ENCODE measurements at places on chromosomes 16 and 17. TPM values are rescaled to one million over a fixed set of nuclear protein-coding genes. Genes with fewer than 3 reads are reported as not detected.
A peak's percentile ranks its signal among the peaks of the same experiment; 100 is the strongest.

PERCC1 gene
- total RNA-seq, result not detected

PRAC2 gene
- not detected for total RNA-seq

AP1G1 gene
- total RNA-seq, result 68.4 TPM

GRCh38 chr17:44335564-44335963 is 9.5 kb upstream of the GRN start:
- DNase-seq, result no peak

- DNase-seq, result no peak
These were observed 13.6 kb upstream of the TMEM204 start for GRCh38 chr16:1519831-1520230.

DNA sequence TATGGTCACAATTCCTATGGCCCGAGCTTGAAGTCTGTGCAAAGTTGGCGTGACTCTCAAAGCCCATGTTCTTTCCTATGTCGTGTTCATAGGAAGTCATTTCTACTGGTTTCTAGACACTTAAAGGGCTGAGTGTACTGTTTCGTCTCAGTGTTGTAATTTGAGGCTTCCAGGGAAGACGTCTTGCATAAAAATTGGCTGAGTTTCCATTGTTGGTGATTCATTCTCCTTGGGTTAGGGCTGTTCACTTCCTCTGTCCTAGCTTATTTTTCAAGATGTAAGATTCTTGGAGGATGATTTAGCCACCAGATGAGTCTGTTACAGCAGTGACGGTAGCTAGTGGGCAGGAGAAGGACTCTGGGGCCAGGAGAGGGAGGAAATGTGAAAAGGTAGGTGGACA is 43.1 kb downstream of the PIK3R5 start:
- no peak for DNase-seq

DNA sequence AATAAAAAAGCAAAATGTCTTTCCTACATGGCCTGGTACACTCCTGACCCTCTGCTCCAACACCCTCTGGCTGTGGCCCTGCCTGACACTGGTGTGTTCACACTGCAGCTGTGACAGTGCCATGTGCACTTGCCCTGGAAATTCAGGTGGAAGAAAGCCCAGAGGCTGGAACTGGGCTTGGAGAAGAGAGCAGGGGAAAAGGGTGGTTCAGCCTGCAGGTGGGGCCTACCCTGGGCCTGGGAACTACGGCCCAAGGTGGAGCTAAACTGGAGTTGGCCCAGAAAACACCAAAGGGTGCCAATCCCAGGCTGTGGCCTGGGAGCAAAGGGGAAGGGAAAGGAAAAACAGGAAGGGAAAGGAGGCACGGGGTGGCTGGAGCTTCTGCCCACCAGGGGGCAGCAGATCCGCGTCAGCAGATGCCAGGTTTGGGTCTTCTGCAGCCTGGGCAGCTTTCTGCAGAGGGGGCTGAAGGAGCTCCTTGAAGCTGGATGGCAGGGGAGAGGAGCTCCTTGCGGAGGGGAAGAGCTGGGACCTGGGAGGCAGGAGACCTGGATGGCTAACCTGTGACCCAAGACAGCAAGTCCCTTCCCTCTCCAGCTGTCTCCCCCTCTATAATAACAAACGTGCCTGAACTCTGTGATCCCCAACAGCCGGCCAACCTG is 15.4 kb upstream of the CTCF start:
- peak; percentile 70 for DNase-seq

- no peak for DNase-seq
These were observed 28.3 kb downstream of the ETV4 start for GRCh38 chr17:43517615-43518386.

DNA sequence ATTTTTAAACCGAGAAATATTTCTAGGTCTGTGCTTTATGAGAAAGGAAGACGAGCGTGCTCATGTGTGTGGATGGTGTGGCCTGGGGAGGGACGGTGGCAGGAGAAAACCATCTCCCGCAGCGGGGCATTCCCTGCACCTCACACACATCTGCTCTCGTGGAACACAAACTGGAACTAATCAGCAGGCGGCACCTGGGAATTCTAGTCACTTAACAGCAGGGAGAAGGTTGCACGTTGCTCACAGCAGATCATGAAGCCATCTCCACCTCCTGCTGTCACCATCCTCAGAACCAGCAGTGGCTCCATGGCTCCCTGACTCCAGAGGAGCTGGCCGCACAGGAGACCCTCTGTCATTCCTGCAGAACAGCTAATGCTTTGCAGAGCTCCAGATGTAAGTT is 35.2 kb downstream of the ADCY9 start:
- DNase-seq, result no peak

DNA sequence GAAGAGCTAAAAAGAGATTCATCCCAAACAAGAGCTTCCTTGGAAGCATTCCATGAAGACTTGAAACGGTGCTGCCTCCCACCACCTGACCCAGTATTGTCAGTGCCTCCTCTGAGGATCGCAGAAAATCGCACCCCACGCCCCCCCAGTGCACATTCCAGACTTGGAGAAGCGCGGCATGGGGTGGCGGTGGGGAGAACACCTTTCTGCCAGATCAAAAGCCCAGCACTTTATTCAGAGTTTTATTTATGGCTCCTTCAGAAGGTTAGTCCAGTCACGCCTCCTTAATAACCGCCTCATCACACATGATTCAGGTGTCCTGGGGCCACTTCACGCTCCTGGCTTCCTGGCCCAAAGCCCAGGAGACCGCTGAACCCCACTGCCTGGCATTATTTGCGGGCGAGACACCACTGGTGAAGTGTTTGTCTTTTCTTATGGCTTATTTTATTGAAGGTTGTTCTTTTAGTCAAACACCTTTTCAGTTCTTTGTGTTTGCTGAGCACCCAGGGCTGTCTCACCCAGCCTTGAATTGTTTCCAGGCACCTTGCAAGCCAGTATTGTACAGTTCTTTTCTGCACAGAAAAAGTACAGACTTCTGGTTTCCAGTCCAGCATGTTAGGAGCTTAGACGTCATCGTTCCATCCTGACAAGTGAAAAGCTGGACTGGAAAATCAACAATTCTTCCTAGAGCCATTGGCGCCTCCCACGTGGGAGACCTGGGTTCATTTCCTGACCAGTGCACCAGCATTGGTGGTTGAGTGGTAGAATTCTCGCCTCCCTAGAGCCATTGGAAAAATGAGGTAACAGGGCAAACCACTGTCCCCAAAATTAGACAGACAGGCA is 79.6 kb upstream of the CACNG5 start:
- no peak for DNase-seq

METTL22 gene
- total RNA-seq, result 56.7 TPM

DNA sequence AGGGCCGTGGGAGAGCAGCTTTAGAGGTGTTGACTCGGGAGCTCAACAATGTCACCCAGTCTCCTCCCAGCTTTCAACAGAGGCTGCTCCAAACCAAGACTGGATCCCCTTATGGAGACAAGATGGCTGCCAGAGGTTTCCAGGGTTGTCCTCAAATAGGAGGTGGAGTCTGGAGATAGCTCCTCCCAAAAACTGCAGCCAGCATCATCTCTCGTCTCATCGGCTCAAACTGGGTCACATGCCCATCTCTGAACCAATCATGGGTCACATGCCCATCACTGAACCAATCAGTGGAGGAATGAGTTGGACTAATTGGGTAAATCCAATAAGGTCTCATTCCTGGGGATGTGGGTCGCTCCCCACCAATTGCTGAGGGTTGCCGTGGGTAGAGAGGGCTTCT is 41.1 kb upstream of the C16orf82 start:
- no peak for DNase-seq

GRCh38 chr17:43030137-43030767 is 5.2 kb downstream of the RND2 start:
- DNase-seq, result no peak

RCVRN gene
- not detected for total RNA-seq

SLFN13 gene
- total RNA-seq, result 27.5 TPM

DNA sequence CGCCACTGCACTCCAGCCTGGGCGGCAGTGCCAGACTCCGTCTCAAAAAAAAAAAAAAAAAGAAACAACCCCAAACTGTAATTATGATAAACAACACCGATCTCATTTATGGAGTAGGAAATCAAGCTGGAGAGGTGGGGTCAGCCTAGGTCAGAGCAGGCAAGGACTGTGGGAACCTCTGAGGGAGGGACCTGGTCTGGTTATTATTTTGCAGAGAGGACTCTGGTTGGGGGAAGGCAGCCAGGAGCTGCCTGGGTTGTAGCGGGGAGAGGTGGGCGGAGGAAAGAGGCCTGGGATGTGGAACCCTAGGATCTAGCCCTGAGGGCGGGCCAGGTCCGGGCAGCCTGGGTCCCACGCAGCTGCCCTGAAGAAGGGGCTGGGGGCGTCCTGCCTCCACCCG is 10.9 kb upstream of the HS3ST6 start:
- DNase-seq, result no peak

DNA sequence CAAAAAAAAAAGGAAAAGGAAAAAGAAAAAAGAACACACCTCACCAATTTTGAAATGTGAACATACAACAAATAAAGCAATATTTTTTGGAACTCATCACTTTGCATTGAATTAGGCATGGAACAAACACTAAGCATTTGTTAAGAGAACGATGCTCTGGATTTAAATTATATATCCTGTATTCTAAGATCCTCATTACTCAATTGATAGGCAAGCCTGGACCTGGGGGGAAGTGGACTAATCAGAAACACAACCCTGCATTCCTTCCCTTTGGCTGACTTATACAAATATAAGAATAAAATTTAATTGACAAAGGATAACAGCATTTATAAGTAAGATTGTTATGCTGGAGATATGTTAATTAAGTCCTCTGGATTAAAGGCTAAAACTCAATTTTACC is 2.2 kb downstream of the GJC1 start:
- no peak for DNase-seq

LITAFD gene
- not detected for total RNA-seq

DNA sequence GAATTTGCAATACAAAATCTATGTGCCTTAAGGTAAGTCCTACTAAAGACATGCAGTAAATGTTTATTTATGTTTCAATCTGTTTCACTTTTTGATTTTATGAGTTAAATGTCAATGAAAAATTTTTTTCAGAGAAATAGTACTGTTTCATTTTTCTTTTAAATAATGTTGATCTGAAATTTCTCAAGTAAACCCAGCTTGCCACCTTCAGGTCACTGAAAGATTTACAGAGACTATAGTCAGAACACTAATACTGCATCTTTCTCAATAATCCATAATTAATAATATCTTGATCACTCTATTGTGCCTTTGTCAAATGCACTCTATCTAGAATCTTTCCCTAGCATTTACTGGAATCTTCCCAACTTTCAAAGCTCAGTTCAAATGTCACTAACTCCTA is 6.5 kb upstream of the DHX40 start:
- DNase-seq, result no peak

- no peak for DNase-seq
These were observed 90.2 kb upstream of the ERCC4 start for GRCh38 chr16:13829697-13830299.

DNA sequence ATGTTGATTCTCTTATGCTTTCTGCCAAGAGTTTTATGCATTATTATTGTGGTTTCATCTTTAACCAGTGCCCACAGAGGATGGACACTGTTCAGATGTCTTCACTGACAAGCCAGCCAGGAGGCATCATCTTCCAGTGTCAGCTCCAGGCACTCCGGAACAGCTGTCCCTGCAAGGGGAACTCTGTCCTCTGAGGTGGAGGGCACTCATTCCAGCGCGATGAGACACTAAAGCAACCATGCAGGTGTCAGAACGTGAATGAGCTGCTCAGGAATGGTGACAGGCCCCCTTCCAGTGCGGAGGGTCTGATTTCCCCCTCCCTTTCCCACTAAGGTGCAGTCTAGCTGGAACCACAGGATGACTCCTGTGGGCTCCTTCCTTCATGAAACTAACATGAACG is 117.5 kb downstream of the NOG start:
- no peak for DNase-seq

DNA sequence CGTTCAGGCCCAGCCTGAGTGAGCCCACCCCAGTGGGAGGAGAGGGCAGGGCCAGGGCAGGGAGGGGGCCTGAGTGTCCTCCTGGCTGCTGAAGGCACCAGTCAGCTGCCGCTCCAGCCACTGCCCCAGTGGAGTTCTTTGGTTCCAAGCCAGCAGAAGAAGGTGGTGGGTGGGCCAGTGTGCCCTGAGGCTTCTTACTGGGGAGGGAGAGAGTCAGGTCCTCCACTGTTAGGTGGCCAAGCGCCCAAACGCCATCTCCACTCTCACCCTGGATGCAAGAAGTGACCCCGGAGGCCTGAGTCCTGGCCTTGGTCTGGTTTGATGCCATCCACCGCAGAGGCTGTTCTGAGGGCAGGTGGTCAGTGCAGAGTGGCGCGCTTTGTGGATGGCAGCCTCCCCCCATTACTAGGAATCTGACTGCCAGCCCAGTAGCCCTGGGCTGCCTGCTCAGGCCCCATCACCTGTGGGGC is 2.2 kb downstream of the RNF213 start:
- DNase-seq, result no peak

SRCIN1 gene
- total RNA-seq, result 3.8 TPM

DNA sequence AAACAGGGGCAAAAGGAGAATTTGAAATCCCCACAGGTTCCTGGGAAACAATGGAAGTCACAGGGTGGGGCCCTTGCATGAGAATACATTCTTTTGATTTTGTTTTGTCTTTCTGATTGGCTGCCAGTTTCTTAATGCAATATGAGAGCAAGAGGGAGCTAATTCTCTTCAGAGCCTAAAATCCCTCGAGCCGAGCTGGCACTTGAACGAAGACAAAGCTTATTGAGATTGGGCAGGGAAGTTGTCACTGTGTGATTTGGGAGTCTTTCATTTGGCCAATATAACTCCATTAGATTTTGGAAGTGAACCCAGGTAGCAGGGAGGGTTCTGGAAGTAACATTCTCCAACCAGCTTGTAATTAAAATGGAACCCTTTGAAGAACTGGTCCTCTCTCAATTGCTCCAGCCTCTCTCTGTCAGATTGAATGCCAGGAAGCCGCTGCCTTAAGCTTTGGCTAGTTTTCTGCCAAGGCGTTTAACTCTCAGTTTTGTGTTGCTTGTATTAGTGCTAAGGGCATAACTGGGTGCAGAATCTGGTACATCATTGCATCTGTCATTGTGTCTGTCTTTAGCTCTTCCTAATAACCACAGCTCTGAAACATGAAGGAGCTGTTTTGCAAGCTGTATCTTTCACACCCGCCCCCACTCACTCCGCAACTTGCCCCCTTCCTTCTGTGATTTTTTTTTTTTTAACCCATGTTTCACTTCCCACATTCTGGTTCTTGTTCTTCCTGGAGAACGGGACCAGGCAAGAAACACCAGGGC is 272.0 kb downstream of the MAF start:
- DNase-seq, result no peak

PRRT2 gene
- 12.8 TPM for total RNA-seq

GRCh38 chr17:72119077-72119872 is 1.5 kb upstream of the SOX9 start:
- DNase-seq, result no peak

CSH2 gene
- total RNA-seq, result 0.43 TPM

DNA sequence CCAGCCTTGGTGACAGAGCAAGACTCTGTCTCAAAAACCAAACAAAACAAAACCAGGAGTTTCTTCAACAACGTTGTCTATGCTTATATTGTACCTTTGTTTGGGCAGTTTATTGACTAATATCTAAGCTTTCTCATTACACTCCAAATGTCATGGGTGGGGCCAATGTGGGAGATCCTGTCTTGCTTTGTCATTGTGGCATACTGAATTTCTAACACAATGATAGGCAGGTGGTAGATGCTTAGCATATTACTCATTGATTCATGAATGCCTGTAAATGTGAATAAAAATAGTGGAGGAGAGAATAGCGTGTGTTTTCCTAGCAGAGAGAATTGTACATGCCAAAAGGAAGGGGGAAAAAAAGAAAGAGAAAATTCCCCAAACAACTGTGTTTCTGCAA is 802.5 kb upstream of the EEF2KMT start:
- no peak for DNase-seq

GRCh38 chr17:1110541-1110861 is 69.3 kb downstream of the ABR start:
- DNase-seq, result peak; percentile 47
